MG63 (cell line): ENCODE measurements at places on chromosomes 1 and 21. TPM values are rescaled to one million over a fixed set of nuclear protein-coding genes. Genes with fewer than 3 reads are reported as not detected.

DNA sequence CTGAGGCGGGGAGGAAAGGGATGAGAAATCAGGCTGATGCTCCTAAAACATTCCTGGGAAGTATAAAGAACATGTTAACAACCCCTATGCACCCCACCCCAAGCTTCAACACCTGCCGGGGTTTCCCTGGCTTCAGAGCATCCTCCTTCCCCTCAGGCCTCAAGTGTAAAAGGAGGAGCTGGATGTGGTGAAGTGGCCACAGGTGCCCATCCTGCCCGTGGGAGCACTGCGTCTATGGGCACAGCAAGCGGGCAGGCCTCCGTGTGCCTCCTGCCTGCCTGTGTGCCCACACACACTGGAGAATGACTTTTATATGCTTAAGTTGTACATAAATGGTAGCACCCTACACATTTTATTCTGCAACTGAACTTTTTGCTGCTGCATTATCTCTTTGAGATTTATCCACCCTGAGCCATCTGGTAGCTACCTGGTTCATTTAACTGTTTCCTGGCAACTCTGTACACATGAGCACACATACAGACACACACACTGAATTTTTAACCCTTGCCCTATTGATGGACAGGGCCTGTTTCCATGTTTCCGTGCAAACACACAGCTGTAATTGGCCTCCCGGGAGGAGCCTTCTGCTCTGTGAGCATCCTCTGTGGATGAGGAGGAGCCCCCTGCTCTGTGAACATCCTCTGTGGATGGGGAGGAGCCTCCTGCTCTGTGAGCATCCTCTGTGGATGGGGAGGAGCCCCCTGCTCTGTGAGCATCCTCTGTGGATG is 13.4 kb upstream of the FTCD start:
- no peak for DNase-seq

GRCh38 chr1:110572751-110573150 is 33.4 kb downstream of the KCNA2 start:
- DNase-seq = no peak

GRCh38 chr1:219529116-219529515 is 83.8 kb downstream of the ZC3H11B start:
- no peak for DNase-seq

DNA sequence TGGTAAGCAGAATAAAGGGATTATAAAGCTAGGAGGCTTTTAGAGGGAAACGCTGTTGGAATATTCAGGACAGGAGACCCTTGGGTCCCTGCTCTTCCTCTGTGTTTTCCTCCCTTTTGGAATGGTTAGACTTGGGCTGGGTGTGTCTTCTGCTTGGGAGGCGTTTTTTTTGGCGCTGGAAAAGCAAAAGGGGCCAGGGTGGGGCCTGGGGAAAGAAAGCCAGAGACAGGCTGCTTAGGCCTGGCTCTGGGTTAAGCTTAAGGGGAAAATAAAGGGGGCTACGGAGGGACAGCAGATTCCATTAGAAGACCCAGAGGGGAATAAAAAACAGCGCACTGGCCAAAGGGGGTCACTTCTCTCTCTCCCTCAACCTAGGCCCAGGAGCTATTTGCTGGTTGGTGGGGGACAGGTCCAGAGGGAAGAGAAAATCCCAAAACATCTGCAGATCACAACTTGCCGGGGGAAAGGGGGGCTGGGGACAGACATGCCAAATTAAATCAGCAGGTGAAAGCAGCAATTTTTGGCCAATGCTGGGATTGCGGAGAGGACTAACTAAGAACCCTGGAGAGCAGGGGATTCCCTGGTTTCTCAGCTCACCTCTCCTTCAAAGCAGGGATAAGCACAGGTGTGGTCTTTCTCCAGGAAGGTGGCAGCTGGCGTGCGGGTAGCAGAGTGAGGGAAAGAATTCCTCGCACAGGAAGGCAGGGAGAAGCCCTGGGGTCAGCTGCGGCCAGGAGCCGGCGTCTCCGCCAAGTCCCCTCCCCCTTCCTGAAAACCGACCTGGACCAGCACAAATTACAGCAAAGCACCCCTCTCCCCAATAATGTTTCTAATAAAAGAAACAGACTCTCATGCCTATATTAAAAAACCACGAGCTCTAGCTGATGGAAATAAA is 82.2 kb upstream of the AK4 start:
- DNase-seq = no peak

GRCh38 chr1:18107369-18108298 is at the start of gene IGSF21:
IGSF21 (plus strand) TSS chr1:18107798; CDS start chr1:18108129, 331 bp downstream.
- no peak for DNase-seq

GRCh38 chr21:25176637-25177412 is 430.5 kb downstream of the MRPL39 start:
- DNase-seq = no peak

- DNase-seq = no peak
Measured at GRCh38 chr21:41211060-41211805, 43.3 kb downstream of the BACE2 start.

DNA sequence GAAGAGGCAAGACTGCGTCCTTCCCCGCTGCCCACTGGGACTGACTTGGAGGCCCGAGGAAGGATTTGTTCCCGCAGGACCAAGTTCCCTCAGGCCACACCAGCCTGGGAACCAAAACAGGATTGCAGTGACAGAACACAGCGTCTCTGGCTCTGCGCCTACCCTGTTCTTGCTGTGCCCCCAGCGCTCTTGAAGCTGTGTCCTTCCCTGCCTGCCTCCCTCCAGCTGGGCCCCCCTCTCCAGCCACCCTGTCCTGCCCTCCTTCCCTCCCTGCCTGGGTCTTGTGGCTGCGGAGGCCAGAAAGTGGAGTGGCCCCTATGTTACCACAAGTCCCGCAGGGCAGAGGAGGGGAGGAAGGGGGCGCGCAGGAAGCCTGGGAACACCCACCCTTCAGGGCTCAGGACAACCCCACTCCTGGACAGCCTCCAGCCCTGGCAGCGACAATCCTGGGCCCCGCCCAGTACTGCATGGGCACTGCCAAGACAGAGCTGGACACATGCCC is 164.9 kb downstream of the DYRK1A start:
- peak; percentile 5 for DNase-seq

DNA sequence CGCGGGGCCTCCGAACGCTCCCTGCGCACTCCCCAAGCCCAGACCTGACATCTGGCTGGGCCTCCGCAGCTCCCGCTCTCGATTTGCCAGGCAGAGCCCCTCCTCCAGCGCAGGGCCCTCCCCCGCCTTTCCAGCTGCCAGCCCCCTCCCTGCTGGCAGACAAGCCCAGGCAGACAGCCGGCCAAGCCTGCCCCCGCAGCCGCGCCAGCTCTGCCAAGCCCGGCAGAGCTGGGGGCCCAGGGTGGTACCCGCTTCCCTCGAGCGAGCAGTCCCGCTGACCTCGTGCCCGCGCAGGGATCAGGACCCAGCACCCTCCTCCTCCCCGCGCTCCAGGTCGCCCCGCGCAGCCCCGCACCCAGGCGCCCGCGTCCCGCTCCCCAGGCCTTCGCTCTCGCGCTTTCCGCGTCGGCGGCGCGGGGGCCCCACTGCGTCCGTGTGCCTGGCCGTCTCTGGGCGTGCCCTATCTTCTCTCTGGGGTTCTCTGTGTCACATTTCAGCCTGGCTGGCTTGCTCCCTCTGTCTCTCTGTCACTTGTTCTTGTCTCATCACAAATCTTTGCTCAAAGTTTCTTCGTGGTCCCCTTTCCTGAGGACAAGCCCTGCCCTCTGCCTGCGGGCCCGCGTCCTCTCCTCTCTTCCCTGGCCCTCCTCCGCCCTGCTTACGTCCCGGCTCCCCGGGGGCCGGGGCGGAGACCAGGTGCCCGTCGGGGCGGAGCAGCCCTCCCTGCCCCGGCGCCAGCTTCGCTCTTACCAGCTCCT is 580 bp downstream of the INKA2 start:
- DNase-seq = peak; percentile 80

The ASAP3 gene
- 8.4 and 17.3 TPM in 2 replicates for total RNA-seq

The RAB42 gene
- 12.5 and 14.1 TPM in 2 replicates for total RNA-seq

The PLA2G2D gene
- total RNA-seq = not detected in 2 replicates

The GPR3 gene
- total RNA-seq = not detected in 2 replicates
